A549 treated with AZD2906 at 1 μM for 4 hours (cell line): ENCODE measurements at places on chromosomes 2 and 18. TPM values are rescaled to one million over a fixed set of nuclear protein-coding genes. Genes with fewer than 3 reads are reported as not detected.

RIOK3 gene
- total RNA-seq = 29.5 to 45.9 TPM (median 30.2 TPM) in 5 replicates

KATNAL2 gene
- 1.4 to 2.4 TPM (median 1.9 TPM) in 5 replicates for total RNA-seq

NXPH2 gene
- total RNA-seq = not detected in 5 replicates

HOXD13 gene
- total RNA-seq = 0.07 to 0.27 TPM (median 0.18 TPM) in 5 replicates

IL36A gene
- total RNA-seq = not detected in 5 replicates

CCL20 gene
- 3.5 to 6.9 TPM (median 5.9 TPM) in 5 replicates for total RNA-seq

MATN3 gene
- 10.9 to 19.1 TPM (median 16.2 TPM) in 5 replicates for total RNA-seq

LRRFIP1 gene
- 70.7 to 102 TPM (median 84.2 TPM) in 5 replicates for total RNA-seq

CDH7 gene
- not detected in 5 replicates for total RNA-seq

SNTG2 gene
- total RNA-seq = not detected in 5 replicates

RAB17 gene
- total RNA-seq = 0.14 to 0.43 TPM (median 0.28 TPM) in 5 replicates

LYPD1 gene
- total RNA-seq = 13.7 to 20.5 TPM (median 15.7 TPM) in 5 replicates

THADA gene
- total RNA-seq = 16.6 to 25.2 TPM (median 21.6 TPM) in 5 replicates

MORN2 gene
- total RNA-seq = 37.6 to 43.5 TPM (median 38.1 TPM) in 5 replicates

UGT1A5 gene
- 0.03 to 0.09 TPM (median 0.05 TPM) in 3 of 5 replicates, not detected in the others for total RNA-seq

SERPINB12 gene
- total RNA-seq = not detected in 5 replicates

CCDC148 gene
- 0.22 to 0.62 TPM (median 0.39 TPM) in 5 replicates for total RNA-seq

ACMSD gene
- not detected in 5 replicates for total RNA-seq

C2orf15 gene
- total RNA-seq = 0.50 to 0.70 TPM (median 0.64 TPM) in 5 replicates

PHOSPHO2 gene
- 2.4 to 3.2 TPM (median 2.9 TPM) in 5 replicates for total RNA-seq

IFT172 gene
- 7.7 to 8.7 TPM (median 8.3 TPM) in 5 replicates for total RNA-seq

CSRNP3 gene
- total RNA-seq = not detected in 5 replicates

CLEC4F gene
- not detected in 5 replicates for total RNA-seq

ZNF385B gene
- total RNA-seq = 0.07 to 0.21 TPM (median 0.13 TPM) in 4 of 5 replicates, not detected in the other

SH2D6 gene
- 0.60 to 0.96 TPM (median 0.80 TPM) in 5 replicates for total RNA-seq

ASB3 gene
- total RNA-seq = 10.2 to 11.9 TPM (median 11.8 TPM) in 5 replicates

CRYGC gene
- total RNA-seq = not detected in 5 replicates

PLEKHB2 gene
- 72.8 to 95.1 TPM (median 78.4 TPM) in 5 replicates for total RNA-seq

CKAP2L gene
- total RNA-seq = 11.8 to 19.1 TPM (median 13.9 TPM) in 5 replicates

CAPN13 gene
- total RNA-seq = 0.06 to 0.14 TPM (median 0.09 TPM) in 5 replicates

RBKS gene
- 6.7 to 8.4 TPM (median 8.1 TPM) in 5 replicates for total RNA-seq

EDAR gene
- 0.02 to 0.10 TPM (median 0.04 TPM) in 5 replicates for total RNA-seq

HSPD1 gene
- 504 to 654 TPM (median 563 TPM) in 5 replicates for total RNA-seq

CD207 gene
- total RNA-seq = not detected in 5 replicates

B3GNT7 gene
- total RNA-seq = 1.8 to 2.4 TPM (median 2.2 TPM) in 5 replicates

MARS2 gene
- 11.3 to 12.5 TPM (median 11.6 TPM) in 5 replicates for total RNA-seq

TXNDC9 gene
- total RNA-seq = 39.1 to 50.7 TPM (median 39.6 TPM) in 5 replicates

SIX2 gene
- 1.5 to 2.8 TPM (median 2.2 TPM) in 5 replicates for total RNA-seq

DSEL gene
- 0.34 to 0.51 TPM (median 0.40 TPM) in 5 replicates for total RNA-seq

PAIP2B gene
- total RNA-seq = 0.20 to 0.27 TPM (median 0.23 TPM) in 5 replicates

INPP5D gene
- 0.49 to 0.74 TPM (median 0.53 TPM) in 5 replicates for total RNA-seq

SOX11 gene
- total RNA-seq = not detected in 5 replicates

KCNG2 gene
- total RNA-seq = 0.06 TPM in 2 of 5 replicates, not detected in the others

C1QL2 gene
- 0.31 to 0.76 TPM (median 0.64 TPM) in 5 replicates for total RNA-seq
